ENCODE measurements at places on chromosomes 3 and 15.

GRCh38 chr15:53031469-53031868, 241.3 kb upstream of the ONECUT1 start:
- H3K4me3 ChIP-seq: no peak overlapping the region
- no peak for DNase-seq
- no peak overlapping the region for H3K27ac ChIP-seq
- H3K4me1 ChIP-seq: no peaks in the 10 kb centered on the region

- no peaks in the 10 kb centered on the region for H3K27me3 ChIP-seq
- peaks cover 18% of the 10 kb centered on the region for H3K4me1 ChIP-seq
- no peaks in the 10 kb centered on the region for H3K36me3 ChIP-seq
- peak; percentile 80 for DNase-seq
- no peak overlapping the region for H3K4me3 ChIP-seq
Measured at GRCh38 chr3:190883973-190884832, 21.7 kb upstream of the GMNC start.

- H3K27me3 ChIP-seq: no peaks in the 10 kb centered on the region
- peaks cover 20% of the 10 kb centered on the region for H3K36me3 ChIP-seq
- no peak overlapping the region for H3K27ac ChIP-seq
- no peak overlapping the region for H3K4me3 ChIP-seq
Measured at GRCh38 chr3:184945886-184946625, 134.1 kb downstream of the VPS8 start.

GRCh38 chr3:182618085-182618732, 175.1 kb upstream of the ATP11B start:
- peak overlapping the region; percentile 15 for H3K27ac ChIP-seq
- peaks cover 30% of the 10 kb centered on the region for H3K4me1 ChIP-seq
- H3K36me3 ChIP-seq: no peaks in the 10 kb centered on the region
- DNase-seq: peak; percentile 47
- H3K27me3 ChIP-seq: no peaks in the 10 kb centered on the region
- no peak overlapping the region for H3K4me3 ChIP-seq

- no peak overlapping the region for H3K27ac ChIP-seq
- peaks cover 60% of the 10 kb centered on the region for H3K4me1 ChIP-seq
- H3K4me3 ChIP-seq: no peak overlapping the region
- H3K27me3 ChIP-seq: no peaks in the 10 kb centered on the region
- H3K36me3 ChIP-seq: peaks cover 4% of the 10 kb centered on the region
- DNase-seq: no peak
Measured at GRCh38 chr3:126749931-126750755, 46.1 kb downstream of the CHCHD6 start.

GRCh38 chr15:81152339-81152738, 18.3 kb downstream of the CFAP161 start:
- no peak overlapping the region for H3K4me3 ChIP-seq
- H3K27me3 ChIP-seq: no peaks in the 10 kb centered on the region
- no peak for DNase-seq

GRCh38 chr3:138057384-138057783, 47.4 kb downstream of the CLDN18 start:
- H3K4me3 ChIP-seq: no peak overlapping the region
- H3K27ac ChIP-seq: no peak overlapping the region
- DNase-seq: no peak
- no peaks in the 10 kb centered on the region for H3K4me1 ChIP-seq
- peaks cover 11% of the 10 kb centered on the region for H3K36me3 ChIP-seq

DNA sequence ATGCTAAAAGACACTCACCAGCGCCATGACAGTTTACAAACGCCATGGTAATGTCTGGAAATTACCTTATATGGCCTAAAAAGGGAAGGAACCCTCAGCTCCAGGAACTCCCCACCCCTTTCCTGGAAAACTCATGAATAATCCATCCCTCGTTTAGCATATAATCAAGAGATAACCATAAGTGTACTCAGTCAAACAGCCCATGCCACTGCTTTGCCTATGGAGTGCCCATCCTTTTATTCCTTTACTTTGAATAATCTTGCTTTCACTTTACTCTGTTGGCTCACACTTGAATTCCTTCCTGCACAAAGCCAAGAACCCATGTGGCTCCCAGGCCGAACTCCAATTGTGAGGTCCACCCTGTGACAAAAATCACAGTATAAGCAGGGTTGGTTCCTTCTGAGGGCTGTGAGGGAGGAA, 19.1 kb upstream of the FSTL1 start:
- no peaks in the 10 kb centered on the region for H3K27me3 ChIP-seq
- DNase-seq: no peak
- peaks cover 23% of the 10 kb centered on the region for H3K4me1 ChIP-seq
- H3K27ac ChIP-seq: peak overlapping the region; percentile 83
- no peaks in the 10 kb centered on the region for H3K36me3 ChIP-seq
- H3K4me3 ChIP-seq: no peak overlapping the region

DNA sequence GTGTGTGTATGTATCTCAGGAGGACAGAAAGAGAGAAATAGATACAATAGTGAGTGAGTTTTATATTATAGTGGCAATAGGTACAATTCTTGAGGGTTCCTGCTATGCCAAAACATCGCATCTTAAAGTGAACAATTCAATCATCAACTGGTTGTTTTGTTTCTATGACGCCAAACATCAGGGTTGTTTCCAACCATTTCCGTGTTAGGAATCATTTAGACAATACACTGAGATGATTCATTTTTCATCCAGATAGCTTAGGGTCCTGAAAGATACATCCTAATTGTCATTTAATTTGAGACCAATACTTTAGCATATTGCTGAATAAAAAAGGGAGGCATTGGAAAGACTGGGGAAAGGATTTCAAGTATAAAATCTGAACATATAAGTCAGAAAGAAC, 472.2 kb downstream of the MCTP2 start:
- H3K27me3 ChIP-seq: no peaks in the 10 kb centered on the region
- H3K4me1 ChIP-seq: no peaks in the 10 kb centered on the region
- DNase-seq: no peak
- no peak overlapping the region for H3K27ac ChIP-seq

DNA sequence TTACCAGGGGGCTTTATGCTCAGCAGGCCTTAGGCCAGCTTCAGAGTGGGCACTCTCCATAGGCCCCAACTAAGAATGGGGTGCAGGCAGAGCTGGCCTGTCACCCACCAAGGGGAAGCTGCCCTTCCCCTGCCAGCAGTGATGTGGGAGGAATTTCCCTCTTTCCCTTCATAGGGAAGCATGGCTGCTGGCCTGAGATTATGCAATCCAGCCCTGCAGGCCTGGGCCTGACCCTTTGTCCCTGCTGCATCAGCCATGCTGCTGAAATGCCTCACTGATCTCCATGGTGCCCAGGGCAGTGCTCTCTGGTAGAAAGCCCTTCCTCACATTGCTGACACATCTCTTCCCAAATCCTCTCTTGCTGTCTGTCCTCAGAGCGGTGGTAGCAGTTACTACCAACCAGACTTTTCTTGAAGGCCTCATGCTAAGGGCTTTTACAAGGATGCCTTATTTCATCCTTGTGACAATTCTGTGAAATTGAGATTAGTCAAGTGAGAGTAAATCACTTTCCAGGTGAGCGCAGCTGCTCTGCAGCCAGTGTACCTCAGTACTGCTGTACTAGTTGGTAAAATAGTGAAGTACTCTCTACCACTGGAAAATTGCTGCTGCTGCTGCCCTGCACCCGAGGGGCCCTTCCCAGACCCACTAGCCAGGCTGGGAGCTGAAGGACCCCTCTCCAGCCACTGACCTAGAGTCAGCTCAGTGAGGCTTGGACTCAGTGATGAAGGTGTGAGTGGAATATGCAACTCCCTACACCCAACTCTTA, 33.8 kb downstream of the MRAS start:
- H3K27ac ChIP-seq: peak overlapping the region; percentile 72
- H3K36me3 ChIP-seq: no peaks in the 10 kb centered on the region
- peaks cover 27% of the 10 kb centered on the region for H3K4me1 ChIP-seq
- H3K27me3 ChIP-seq: no peaks in the 10 kb centered on the region

DNA sequence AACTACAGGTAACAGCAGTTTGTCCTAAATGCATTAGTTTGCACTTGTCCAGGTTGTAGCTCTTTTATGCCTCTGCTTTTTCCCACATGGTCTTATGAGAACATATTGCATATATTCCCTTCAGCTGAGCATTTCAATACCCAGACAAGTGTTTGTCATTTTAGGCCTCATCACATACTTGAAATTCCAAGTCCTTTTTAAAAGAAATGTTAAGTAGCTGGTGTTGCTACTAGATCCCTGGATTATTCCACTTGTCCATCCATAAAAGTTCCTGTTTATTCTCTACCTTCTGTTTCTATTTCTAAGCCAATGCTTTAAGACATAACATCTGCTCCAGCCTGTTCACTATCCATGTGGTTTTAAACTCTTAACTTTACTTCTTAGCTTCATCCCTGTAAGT, 128.4 kb downstream of the NECTIN3 start:
- H3K27me3 ChIP-seq: no peaks in the 10 kb centered on the region
- DNase-seq: no peak
- H3K36me3 ChIP-seq: peaks cover 9% of the 10 kb centered on the region
- H3K27ac ChIP-seq: no peak overlapping the region

DNA sequence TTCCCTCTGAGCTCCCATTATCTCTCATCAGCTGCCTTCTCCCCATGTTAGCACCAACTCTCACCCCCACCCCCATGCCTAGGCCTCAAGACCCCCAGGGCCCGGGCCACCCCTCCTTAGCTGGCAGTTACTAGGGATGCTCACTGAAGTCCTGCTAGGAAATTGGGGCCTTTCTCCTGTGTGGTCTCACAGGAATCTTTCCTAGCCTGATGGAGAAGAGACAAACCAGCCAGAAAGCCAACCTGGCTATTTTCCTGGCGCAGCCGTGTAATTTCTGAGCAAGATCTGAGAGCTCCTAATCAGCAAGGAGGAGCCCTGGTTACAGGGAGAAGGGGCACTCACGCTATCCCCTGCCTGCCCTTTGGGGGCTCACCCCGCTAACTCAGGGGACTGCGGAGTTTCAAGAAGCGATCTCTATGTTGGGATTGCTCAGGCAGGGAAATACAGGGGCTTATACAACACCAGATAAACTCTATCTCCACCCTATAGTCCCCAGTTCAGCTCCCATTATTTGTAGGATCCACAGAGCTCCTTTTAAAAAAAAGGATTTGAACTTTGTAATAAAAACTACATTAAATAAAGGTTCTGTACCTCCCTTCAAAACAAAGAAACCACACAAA, 25.2 kb downstream of the NR2F2 start:
- no peak overlapping the region for H3K27ac ChIP-seq
- H3K4me1 ChIP-seq: peaks cover 5% of the 10 kb centered on the region
- no peak overlapping the region for H3K4me3 ChIP-seq
- H3K27me3 ChIP-seq: no peaks in the 10 kb centered on the region
- no peaks in the 10 kb centered on the region for H3K36me3 ChIP-seq

DNA sequence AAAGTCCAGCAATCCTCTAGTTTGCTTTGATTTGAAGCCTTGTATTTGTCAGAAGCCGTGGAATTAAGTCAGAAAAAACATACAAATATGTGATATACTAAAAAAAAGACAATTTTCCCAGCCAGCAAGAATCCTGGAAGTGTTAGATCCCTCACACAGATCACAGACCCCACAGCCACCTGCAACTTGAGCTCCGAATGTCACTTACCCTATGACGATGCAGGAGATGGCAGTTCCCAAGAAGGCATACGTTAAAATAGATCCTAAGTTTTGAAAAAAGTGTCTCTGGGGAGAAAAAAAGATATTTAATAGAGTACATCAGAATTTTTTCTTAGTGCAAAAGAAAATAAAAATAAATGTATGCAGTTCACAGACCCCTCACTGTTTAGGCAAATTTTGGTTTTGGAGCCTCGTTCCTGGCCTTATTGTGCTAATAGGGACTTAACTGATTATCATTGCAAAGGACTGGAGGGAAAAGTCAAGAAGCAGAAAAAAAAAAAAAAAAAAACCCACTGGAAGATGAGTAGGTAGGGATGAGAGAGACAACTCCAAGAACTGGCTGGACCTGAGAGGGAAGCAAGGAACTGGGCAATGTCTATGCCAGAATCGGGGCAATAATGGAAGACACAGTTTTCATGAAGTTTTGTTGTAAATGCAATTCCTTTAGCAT, 53.3 kb downstream of the SLC9A9 start:
- H3K36me3 ChIP-seq: no peaks in the 10 kb centered on the region
- peaks cover 16% of the 10 kb centered on the region for H3K4me1 ChIP-seq
- no peaks in the 10 kb centered on the region for H3K27me3 ChIP-seq

DNA sequence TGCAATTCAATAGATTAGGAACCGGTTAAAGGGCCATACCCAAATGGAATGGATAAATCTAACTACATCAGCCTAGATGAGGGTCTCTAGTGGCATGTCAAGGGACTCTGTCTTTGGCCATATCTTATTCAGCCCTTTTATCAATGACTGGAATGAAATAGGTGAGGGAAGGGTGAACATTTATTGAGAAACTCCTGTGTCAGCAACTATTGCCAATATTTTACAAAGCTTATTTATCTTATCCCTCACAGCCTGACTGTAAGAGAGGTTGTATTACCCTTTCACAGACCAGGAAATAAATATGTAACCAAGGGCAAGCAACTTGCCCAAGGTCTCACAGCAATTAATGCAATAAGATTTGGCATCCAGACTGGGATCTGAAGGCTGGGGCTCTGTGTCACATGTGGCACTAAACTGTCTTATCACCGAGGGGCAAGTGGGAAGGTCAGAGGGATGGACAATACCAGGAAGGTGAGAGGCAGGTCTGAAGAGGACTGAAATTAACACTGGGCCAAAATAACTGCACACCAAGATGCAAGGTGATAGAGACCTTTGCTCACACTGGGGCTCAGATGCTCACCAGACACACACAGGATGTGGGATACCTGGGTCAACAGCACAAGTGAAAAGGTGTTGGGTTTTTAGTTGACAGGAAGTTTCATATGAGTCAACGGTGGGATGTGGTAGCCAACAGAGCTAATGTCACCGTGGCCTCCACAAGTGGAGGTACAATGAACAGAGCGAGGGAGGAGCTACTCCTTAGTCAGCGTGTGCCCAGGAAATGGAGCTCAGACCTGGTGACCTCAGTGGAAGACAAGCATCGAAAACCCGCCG, 261.3 kb downstream of the RPLP1 start:
- no peak overlapping the region for H3K4me3 ChIP-seq
- no peaks in the 10 kb centered on the region for H3K4me1 ChIP-seq
- no peak overlapping the region for H3K27ac ChIP-seq
- no peaks in the 10 kb centered on the region for H3K36me3 ChIP-seq
- peaks cover 39% of the 10 kb centered on the region for H3K27me3 ChIP-seq

GRCh38 chr15:70859322-70859908, 5.5 kb upstream of the LARP6 start:
- no peaks in the 10 kb centered on the region for H3K27me3 ChIP-seq
- H3K4me3 ChIP-seq: no peak overlapping the region
- H3K4me1 ChIP-seq: peaks cover 37% of the 10 kb centered on the region
- H3K27ac ChIP-seq: no peak overlapping the region
- no peak for DNase-seq

DNA sequence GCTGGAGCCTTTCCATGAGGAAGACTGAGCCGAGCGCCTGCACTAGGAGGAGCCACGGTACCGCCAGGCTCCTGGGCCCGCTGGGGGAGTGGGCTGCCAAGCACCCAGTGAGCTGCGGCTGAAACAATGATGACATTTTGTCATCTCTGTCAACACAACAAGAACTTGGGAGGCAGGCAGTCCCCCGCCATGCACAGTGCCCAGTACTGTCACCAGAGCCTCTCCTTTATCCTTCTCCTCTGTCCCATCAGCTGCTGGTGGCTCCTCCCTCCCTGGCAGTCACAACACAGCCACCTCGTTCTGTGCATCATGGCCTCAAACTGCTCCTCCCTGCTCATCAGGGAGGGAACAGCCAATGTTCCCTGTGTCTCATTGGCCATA, 34.0 kb upstream of the PCSK6 start:
- peaks cover 31% of the 10 kb centered on the region for H3K27me3 ChIP-seq
- no peaks in the 10 kb centered on the region for H3K4me1 ChIP-seq

- peaks cover 31% of the 10 kb centered on the region for H3K4me1 ChIP-seq
- peak; percentile 81 for DNase-seq
- H3K4me3 ChIP-seq: no peak overlapping the region
- no peak overlapping the region for H3K27ac ChIP-seq
- no peaks in the 10 kb centered on the region for H3K36me3 ChIP-seq
Measured at GRCh38 chr3:111577798-111578685, 17.1 kb downstream of the ZBED2 start.

- DNase-seq: no peak
- H3K4me3 ChIP-seq: no peak overlapping the region
- H3K27me3 ChIP-seq: no peaks in the 10 kb centered on the region
- no peaks in the 10 kb centered on the region for H3K36me3 ChIP-seq
- no peak overlapping the region for H3K27ac ChIP-seq
Measured at GRCh38 chr3:111324151-111324550, 217.8 kb upstream of the CD96 start.
